ENCODE measurements at places on chromosomes 7 and 10.

DNA sequence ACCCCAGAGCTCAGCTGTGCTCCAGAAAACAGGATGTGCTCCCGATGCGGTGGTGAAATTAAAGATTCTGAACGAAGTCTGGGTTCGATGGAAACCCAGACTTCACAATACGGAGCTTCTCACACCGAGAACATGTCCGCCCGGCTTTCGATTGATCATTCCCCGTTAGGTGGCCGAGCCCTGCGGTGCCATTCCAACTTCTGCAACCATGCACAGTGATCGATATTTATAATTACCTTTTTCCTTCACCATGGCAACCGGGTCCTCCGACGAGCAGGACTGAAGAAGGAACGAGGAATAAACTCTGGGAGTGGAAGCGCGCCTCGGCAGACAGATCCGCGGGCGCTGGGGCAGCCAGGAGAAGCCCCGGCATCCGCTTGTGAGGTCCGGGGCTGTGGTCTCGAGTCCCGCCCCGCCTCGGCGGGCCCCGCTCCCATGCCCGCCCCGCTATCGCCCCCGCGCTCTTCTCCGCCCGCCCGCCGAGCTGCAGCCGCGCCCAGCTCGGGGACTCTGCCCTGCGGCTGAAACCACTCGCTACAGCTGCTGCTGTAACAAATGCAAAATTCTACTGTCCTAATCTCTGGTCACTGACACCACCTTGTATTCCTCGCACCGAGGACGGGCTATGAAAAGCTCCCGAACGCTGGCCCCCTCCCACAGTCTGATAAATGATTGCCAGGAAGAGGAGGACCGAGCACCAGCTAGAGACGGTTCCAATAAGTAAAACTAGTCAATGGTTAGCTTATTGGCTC, 26.2 kb downstream of the ABLIM1 start:
- no peak for DNase-seq

DNA sequence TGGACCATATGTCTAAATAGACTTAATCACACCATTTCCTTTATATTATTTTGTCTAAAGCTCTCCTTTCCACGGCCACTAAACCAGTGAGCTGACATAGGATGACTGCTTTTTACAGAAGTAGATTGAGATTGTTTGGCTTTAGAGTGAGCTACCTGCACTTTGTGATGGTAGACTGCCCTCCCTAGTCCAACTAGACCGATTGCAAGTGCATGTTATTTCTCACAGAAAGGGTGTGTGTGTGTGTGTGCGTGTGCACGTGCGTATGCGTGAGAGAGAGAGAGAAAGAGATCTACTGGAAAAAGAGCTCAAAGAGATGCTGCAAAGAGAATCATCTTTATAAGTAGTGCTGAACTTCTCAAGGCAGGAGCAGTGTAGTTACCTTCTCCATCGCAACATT, 60.7 kb downstream of the VCL start:
- DNase-seq: peak; percentile 60

- DNase-seq: no peak
Observed at GRCh38 chr10:73756183-73756582, 12.0 kb downstream of the SEC24C start.

DNA sequence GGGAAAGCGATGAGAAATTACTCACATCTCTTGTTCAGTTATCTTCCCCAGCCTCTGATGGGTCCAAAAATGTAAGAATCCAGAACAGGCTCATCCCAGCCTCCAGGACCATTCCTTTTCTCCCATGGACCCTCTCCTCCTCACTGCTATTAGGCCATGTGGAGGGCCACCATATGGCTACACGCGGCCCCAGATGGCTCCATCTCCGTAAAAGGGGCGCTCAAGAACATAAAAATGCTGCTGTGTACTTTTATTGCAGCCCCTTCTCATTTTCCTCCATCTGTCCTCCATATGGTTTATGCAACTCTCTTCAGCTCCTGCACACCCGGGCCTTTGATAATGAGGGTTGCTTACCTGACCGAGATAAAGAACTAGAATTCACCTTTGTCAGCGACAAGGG, 166.2 kb downstream of the RAPGEF5 start:
- no peak for DNase-seq

DNA sequence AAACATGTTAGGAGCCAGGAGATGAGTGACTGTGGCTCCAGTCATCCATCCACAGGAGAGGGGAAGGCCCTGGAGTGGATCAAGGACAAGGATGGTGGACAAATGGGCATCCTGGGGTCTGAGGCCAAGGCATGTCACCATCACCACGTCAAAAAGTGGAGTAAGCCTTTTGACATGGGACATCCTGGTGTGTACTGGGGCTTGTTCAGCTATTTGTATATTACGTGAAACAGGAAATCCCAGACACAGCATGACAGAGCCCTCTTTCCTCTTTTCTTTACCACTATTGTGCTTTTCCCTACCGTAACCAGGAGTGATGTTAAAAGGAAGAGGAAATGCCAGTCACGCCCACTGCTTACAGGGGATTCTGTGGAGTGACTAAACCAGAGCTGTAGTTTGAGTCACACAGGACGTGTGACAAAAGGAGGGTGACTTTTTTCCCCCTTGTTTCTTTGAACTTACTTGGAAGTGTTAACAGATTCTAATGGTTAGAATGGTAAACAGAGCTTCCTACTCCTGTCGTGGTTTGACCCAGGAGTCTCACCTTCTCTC, 15.4 kb downstream of the ACSL5 start:
- no peak for DNase-seq

All from DMS153 (cell line).